ENCODE measurements at places on chromosomes 12 and 14.

DNA sequence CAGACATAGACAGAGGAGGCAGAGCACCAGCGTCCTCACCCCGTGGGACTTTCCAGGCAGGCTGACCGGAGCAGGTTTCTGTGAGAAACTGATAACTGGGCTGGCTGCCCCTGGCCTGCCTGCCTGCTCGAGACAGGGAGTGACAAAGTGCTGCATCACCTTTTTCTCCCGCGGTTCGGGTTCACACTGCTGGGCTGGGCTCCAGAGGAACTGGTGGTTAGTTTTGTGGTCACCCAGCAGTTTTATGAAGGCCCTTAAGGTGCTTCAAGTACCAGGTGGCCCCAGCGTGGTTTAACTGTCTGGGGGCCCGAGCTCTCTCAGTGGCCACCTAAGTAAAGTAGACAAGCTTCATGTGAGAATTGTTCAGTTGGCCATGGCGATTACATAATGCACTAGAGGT is 1073.6 kb downstream of the BCL11B start:
- H3K4me1 ChIP-seq: no peaks in the 10 kb centered on the region
- no peak overlapping the region for H3K4me3 ChIP-seq
- H3K27me3 ChIP-seq: no peaks in the 10 kb centered on the region
- no peak overlapping the region for H3K27ac ChIP-seq
- no peak for DNase-seq

- peak; percentile 30 for DNase-seq
- H3K4me1 ChIP-seq: peaks cover 4% of the 10 kb centered on the region
- H3K36me3 ChIP-seq: no peaks in the 10 kb centered on the region
These were observed 183.4 kb upstream of the GZMB start for GRCh38 chr14:24817212-24818057.

- H3K27me3 ChIP-seq: no peaks in the 10 kb centered on the region
- H3K4me3 ChIP-seq: no peak overlapping the region
- H3K4me1 ChIP-seq: no peaks in the 10 kb centered on the region
- H3K36me3 ChIP-seq: no peaks in the 10 kb centered on the region
These were observed 48.4 kb downstream of the ELK3 start for GRCh38 chr12:96242597-96242996.

DNA sequence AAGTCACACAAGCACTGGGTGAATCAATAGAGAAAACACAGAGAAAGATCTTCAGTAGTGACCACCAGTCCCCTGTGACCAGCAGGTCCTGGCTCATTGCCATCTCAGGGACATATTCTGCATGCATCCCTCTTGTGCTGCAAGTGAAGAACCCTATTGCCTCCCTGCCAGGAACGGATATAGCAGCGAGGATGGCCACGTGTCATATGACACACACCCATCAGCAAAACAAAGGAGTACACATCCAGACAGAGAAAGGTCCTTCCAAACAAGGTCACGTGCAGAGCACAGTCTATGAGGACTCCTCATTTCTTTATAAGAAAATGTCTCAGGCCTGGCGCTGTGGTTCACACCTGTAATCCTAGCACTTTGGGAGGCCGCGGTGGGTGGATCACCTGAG is 638.4 kb downstream of the FLRT2 start:
- no peaks in the 10 kb centered on the region for H3K27me3 ChIP-seq
- no peak overlapping the region for H3K4me3 ChIP-seq
- H3K27ac ChIP-seq: no peak overlapping the region

- H3K27me3 ChIP-seq: no peaks in the 10 kb centered on the region
- peaks cover 10% of the 10 kb centered on the region for H3K4me1 ChIP-seq
- H3K27ac ChIP-seq: no peak overlapping the region
- H3K4me3 ChIP-seq: no peak overlapping the region
- no peak for DNase-seq
- H3K36me3 ChIP-seq: no peaks in the 10 kb centered on the region
These were observed 120.9 kb downstream of the EFCAB11 start for GRCh38 chr14:89833661-89834060.
